ENCODE measurements at places on chromosomes 3 and 15. TPM values are rescaled to one million over a fixed set of nuclear protein-coding genes. Genes with fewer than 3 reads are reported as not detected.

DNA sequence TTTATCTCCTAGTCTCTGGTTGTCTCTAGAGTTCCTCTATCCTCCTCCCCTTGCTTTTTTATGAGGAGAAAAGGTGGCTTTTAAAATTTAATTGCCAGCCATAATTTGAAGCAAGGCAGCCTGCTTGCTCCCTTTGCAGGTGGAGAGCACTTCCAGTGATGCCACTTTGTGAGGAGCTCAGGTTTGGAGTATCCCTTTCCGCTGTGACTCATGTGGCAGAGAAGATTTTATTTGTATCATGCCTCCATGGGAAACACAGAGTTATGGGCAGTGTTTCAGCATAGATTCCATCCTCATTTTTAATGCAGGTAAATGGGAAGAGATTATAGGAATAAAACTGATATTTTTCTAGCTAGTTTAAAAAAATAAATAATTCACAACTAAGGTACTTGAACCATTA is 7.0 kb downstream of the PPM1L start:
- no peak for DNase-seq

SEMA3F gene
- total RNA-seq = 21.3 TPM

- DNase-seq = no peak
These were observed 339.9 kb upstream of the RGMA start for GRCh38 chr15:93428807-93429351.

DNA sequence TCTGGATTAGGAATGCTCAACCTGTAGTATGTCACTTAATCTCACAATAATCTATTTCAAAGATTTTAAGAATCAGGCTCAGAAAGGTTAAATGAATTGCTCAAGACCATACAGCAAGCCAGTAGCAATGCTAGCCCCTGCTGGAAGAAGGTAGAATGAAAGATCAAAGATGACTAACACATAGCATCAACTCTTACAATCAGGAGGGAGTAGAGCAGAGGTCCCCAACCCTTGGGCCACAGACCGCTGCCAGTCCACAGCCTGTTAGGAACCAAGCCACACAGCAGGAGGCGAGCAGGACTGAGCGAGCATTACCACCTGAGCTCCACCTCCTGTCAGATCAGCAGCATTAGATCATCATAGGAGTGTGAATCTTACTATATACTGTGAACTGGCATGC is 15.5 kb upstream of the GATM start:
- DNase-seq = no peak

- no peak for DNase-seq
These were observed 77.8 kb downstream of the NBEAL2 start for GRCh38 chr3:47057212-47057671.

DNA sequence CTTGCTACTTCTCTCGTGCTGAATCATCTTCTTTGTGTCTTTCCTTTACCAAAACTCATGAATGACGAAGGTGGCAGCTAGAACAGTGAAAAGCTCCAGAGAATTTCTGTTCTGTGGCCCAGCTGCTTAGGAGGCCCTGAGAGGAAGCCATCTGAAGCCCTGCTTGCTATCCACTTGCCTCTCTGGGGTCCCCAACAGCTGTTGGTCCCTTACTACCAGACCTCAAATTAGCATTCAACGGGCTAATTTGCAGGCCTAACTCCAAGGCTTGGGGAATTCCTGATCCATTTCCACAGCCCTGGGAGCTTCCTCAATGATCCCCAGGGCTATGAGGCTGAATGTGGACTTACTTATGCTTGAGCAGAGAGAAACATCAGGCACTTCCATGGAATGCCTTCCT is 37.5 kb upstream of the FSTL1 start:
- DNase-seq = no peak

DNA sequence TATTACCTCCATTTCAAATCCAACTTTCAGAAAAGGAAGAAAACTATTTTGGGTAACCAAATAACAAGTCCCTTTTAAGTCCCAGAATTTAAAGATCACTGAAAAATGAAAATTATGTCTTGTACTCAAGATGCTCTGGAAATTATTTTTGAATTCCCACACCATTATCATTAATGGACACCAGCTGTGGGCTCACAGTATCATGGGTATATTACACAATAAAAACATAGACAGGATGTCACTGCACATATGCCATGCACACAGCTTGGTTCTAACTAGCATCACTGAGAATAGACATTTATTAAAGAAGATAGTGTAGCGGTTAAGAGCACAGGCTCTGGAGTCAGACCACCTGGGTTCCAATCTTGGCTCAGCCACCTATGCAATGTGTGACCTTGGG is 130.4 kb downstream of the FRMD5 start:
- DNase-seq = no peak

DNA sequence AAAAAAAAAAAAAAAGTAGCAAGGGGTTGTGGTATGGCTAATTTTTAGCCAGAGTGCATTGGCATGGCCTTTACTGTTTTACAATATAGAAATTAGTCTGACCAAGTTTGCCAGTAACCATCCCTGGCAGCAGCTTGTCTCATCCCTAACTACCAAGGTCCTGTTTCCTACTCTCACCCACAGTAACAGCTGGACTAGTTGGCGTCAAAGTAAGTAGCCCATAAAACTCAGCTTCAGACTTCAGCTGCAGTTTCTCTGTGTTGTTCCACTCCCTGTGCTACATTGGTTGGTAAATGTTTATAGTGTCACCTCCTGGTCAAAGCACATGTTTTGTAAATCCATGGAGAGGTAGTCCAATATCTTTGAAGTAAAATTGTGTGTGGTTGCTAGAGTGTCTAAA is 691.3 kb downstream of the ZPLD1 start:
- no peak for DNase-seq

ACOX2 gene
- total RNA-seq = 1.1 TPM

DNA sequence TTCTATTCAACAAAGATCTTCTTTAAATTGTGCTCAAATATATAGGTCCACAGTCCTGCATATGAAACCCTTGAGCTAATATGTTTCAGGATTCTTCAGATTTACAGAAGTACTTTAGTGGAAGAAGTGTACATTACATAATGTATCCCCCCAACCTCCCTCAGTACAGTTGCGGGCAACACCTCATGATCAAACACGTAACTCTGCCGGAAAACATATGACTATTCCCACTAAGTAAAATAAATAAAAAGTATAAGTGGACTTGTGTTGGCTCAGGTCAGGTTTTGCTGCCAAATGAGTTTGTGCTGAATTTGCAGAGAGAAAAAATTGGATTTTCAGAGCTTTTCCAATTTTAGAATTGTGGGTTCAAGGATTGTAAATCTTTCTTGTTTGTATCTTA is 267.6 kb upstream of the MDFIC2 start:
- no peak for DNase-seq

Measured in endothelial cell (in vitro differentiated cells).